Upper lobe of left lung (tissue), 6 donors: ENCODE measurements at places on chromosomes 2 and 18. TPM values are rescaled to one million over a fixed set of nuclear protein-coding genes. Genes with fewer than 3 reads are reported as not detected.

Gene SH2D6
- total RNA-seq, result not detected

DNA sequence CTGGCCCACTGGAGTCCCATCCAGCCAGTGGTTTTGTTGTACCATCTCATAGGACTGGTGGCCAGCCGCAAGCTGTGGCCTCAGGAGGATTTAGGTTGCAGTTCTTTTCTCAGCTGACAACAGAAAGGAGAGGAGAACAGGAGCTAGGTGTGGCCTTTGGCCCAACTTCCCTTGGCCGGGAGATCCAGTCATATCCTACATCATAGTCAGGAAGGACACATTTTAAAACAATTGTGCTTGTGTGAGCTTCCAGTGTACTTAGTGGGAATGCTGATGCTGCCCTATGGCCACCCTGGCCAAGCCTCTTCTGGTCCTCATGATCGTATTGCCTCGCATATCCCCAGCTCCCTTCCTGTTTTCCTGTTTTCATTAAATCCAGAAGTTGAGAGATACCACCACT lies 98.1 kb downstream of the WDSUB1 start:
- DNase-seq, result no peak
- H3K36me3 ChIP-seq, result no peaks in the 10 kb centered on the region
- H3K27ac ChIP-seq, result peak overlapping the region; percentile 67
- no peaks in the 10 kb centered on the region for H3K27me3 ChIP-seq
- H3K4me3 ChIP-seq, result no peak overlapping the region

Gene DARS1
- total RNA-seq, result 42.5 TPM

DNA sequence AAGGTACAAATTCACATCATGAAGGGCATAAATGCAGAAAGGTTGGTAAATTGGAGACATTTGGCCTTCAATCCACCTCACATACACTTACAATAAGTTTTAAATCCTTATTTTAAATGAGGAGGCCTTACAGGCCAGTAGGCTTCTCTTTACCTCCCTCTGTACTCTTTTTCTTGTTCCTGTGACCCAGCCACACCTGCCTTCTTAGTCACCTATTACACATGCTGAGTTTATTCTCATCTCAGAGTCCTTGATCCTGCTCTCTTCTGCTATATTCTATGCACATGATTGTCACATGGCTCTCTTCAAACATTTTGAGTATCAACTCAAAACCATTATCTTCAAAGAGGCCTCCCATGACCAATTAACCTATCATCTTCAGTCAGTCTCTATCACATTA lies 491.5 kb downstream of the SATB2 start:
- H3K27ac ChIP-seq, result no peak overlapping the region
- no peaks in the 10 kb centered on the region for H3K4me1 ChIP-seq
- H3K4me3 ChIP-seq, result no peak overlapping the region
- no peaks in the 10 kb centered on the region for H3K27me3 ChIP-seq
- DNase-seq, result no peak
- H3K36me3 ChIP-seq, result no peaks in the 10 kb centered on the region

- DNase-seq, result no peak
- H3K27me3 ChIP-seq, result no peaks in the 10 kb centered on the region
- H3K36me3 ChIP-seq, result no peaks in the 10 kb centered on the region
- H3K4me3 ChIP-seq, result no peak overlapping the region
Observed at GRCh38 chr2:190847504-190848081, 33.0 kb upstream of the GLS start.
